ENCODE measurements at places on chromosomes 16 and 17. TPM values are rescaled to one million over a fixed set of nuclear protein-coding genes. Genes with fewer than 3 reads are reported as not detected.

TMEM231 gene
- total RNA-seq, result 13.7 TPM

ZNHIT3 gene
- 47.7 TPM for total RNA-seq

NMT1 gene
- total RNA-seq, result 733 TPM

USH1G gene
- total RNA-seq, result not detected

ACE gene
- total RNA-seq, result 4.4 TPM

CAPN15 gene
- total RNA-seq, result 60.0 TPM

TPSAB1 gene
- 2.1 TPM for total RNA-seq

RAB11FIP4 gene
- total RNA-seq, result 2.6 TPM

KCNJ2 gene
- not detected for total RNA-seq

NOL3 gene
- total RNA-seq, result 11.2 TPM

NLK gene
- 18.5 TPM for total RNA-seq

RNF112 gene
- total RNA-seq, result not detected

HLF gene
- total RNA-seq, result 0.12 TPM

FBXW10B gene
- total RNA-seq, result 4.8 TPM

DPEP1 gene
- total RNA-seq, result 1.2 TPM

OR1D2 gene
- total RNA-seq, result not detected

CACNA1G gene
- total RNA-seq, result 0.17 TPM

ABCC6 gene
- not detected for total RNA-seq

AGRP gene
- not detected for total RNA-seq

EIF1 gene
- 58.0 TPM for total RNA-seq

CDRT15L2 gene
- total RNA-seq, result not detected

CNTNAP4 gene
- not detected for total RNA-seq

ZPBP2 gene
- total RNA-seq, result not detected

SGF29 gene
- total RNA-seq, result 26.7 TPM

TAF15 gene
- total RNA-seq, result 31.1 TPM

PRAC1 gene
- total RNA-seq, result not detected

MYOCD gene
- total RNA-seq, result not detected

TBX4 gene
- total RNA-seq, result 1.0 TPM

DNASE1L2 gene
- 3.8 TPM for total RNA-seq

NPIPA7 gene
- 7.0 TPM for total RNA-seq

MTHFSD gene
- total RNA-seq, result 7.8 TPM

SDR42E1 gene
- total RNA-seq, result 0.03 TPM

CLEC3A gene
- not detected for total RNA-seq

GRIN2A gene
- 0.10 TPM for total RNA-seq

SLC5A11 gene
- 0.05 TPM for total RNA-seq

PRSS21 gene
- not detected for total RNA-seq
